ENCODE measurements at places on chromosomes 3 and 15.

- DNase-seq, result no peak
Observed at GRCh38 chr3:14831916-14832450, 13.2 kb downstream of the FGD5 start.

DNA sequence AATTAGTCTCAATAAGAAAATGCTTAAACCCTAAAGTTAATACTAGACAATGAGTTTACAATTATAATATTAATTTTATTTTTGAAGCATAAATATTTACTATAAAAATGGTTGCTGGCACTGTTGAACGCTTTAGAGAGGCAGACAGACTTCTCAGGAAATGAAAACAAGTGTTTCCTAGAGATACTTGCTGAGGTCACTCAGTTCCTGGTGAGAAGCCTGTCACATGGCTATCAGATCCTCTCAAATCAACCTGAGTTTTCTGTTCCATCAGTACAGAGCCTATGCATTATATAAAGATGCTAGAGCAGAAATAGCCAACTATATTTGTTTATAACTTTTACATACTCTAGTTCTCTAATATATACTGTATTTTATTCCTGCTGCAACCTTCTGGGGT is 109.2 kb downstream of the MYO5A start:
- no peak for DNase-seq

DNA sequence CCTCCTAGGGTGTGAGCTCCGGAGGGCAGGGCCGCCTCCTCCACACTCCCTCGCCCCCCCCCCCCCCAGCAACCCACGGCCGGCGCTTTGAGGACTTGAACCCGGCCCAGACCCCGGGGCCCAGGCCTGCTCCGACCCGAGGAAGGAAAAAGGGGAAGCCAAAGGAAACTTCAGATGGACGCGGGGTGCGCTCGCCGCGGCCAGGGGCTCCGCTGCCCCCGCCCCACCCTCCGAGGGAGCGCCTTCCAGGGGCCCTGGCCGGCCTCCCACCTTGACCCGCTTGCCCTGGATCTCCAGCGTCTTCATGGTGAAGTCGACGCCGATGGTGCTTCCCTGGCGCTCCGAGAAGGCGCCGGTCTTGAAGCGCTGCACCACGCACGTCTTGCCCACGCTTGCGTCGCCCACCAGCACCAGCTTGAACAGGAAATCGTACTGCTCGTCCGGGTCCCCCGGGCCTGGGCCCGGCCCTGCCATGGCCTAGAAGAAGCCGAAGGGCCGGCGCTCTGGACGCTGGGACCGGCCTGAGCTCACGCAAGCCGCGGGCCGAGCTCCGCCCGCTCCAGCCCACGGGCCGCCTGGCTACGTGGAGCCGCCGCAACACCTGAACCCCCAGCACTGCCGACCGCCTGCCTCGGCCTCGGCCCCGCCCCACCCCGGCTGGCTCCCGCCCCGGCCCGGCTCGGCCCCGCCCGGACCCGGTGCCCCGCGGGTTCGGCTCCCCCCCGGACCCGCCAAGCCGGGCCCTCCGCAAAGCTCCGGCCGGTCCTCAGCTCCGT is 400 bp downstream of the RAB43 start:
- DNase-seq, result peak; percentile 72

DNA sequence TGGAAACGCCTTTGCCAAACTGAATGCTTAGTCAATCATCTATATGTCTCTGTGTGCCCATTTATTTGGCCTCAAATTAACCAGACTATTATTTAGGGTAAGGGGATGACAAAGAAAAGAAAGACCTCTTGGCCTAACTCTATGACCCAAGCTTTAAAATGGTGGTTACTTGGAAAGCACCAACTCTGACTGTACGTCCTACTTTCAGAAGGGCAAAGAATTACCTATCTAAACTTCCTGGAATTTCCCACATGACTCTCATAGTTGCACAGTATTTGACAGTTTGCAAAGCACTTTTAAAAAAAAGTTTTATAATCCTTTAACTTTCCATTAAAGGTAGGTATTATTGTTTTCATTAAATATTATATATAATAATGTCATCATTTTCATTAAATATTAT is 6.3 kb upstream of the MTHFS start:
- no peak for DNase-seq

GRCh38 chr15:41966414-41966812 is 5.9 kb downstream of the EHD4 start:
- DNase-seq, result no peak

DNA sequence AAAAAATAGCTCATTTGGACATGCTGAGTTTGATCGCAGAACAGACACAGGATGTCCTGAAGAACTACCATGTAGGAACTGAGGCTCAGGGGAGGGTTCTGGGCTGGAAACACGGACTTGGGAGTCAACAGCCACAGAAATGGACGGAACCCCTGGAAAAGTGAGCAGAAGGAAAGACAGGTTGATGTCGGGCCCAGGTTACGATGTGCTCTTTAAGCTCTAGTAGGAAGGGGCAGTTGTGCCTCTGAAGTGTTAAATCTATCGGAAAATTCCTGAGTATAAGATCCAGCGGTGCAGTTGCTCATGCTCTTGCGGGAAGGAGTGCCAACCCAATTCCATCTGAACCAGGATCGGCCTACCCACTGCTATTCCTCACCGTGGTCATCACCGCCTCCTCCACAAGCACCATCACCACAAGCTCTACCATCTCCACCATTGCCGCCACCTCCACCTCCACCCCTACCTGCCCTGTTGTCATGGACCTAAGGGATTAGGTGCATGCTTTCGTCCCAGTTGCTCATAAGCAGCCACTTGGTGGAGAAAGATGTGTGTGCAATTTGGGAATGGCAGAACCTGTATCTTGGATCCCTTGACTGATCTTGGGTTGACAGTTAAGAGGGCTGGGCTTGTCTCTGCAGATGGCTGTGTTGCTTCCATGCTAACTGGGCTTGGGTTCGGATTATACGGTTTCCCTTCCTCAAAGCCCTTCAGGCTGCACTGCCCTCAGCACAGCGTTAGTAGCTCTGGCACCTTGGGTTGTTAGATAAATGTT is 108.5 kb downstream of the ASB7 start:
- DNase-seq, result no peak

- DNase-seq, result no peak
Observed at GRCh38 chr3:72517921-72518424, 330.3 kb downstream of the SHQ1 start.

- DNase-seq, result no peak
Observed at GRCh38 chr3:16437640-16438039, 75.9 kb downstream of the RFTN1 start.

DNA sequence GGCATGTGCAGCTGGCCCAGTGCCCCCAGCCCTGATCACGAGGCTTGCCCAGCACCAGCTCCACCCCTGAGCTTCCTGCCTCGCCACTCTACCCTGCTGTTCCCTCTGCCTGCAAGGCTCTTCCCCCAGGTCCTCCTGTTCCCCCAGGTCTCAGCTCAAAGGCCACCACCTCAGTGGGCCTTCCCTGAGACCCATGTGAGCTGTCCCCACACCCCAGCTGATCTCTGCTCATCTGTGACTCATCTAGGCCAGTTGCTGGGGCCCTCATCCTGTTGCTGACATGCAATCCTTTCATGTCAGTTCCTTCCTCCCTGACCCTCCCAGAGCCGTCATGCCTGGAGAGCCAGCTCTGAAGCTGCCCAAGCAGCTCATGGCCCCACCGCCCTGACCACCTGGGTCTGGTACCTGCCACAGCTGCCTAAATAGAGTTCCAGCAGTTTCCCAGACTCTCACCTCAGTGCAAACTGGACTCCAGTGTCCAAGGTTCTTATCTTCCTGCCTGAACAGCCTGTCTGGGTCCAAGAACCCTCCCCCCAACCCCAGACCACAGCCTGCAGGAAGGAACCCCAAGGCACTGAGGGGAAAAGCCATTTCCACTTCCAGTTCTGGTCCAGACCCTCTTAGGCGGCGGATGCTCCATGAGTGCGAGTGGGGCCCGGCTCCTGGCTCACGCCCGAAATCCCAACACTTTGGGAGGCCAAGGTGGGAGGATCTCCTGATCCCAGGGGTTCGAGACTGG is 116.6 kb upstream of the IQSEC1 start:
- peak; percentile 55 for DNase-seq

DNA sequence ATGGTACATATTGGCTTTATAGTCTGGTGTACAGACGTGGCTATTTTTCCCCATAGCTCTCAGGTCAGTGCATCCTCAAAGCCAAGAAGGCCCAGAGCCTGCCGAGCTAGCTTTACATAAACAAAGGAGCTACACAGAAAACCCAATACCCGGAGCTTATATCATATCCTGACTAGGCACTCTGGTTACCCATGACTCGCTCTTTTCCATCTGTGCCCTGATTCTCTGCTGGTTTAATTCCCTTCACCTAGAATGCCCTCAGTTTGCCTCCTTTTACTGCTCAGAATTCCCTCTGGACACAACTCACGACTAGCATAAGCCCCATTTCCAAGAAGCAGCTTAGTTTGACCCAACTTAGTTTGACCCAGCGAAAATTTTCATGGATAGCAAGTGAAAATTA is 110.8 kb downstream of the TIGIT start:
- peak; percentile 70 for DNase-seq

DNA sequence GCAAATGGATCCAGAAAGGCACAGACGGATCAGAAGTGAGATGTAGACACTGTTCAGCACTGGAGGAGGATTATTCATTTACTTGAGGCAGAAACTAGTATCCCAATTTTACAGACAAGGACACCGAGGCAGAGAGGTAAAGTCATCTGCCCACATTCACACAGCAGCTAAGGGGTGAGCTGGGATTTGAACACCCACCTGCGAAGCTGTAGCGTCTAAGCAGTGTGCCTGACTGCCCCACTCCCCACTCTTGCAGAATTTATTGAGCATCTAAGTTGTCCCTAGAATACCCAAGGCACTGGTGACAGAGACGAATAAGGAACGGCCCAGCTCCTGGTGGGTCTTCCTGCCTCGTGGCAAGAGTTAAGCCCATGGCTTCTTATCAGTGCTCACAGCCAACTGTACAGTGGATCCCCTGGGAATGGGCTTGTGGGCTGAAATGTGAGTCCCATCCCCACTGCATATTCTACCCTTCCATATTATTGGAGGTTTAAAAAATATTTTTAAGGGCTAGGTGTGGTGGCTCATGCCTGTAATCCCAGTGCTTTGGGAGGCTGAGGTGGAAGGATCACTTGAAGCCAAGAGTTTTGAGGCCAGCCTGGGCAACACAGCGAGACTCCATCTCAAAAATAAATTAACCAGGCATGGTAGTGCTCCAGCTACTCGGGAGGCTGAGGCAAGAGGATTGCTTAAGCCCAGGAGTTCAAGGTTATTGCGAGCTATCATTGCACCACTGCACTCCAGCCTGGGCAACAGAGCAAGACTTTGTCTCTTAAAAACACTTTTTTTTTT is 77.6 kb downstream of the IQSEC1 start:
- no peak for DNase-seq

GRCh38 chr3:112965656-112966055 is 9.2 kb downstream of the CD200R1 start:
- no peak for DNase-seq

- no peak for DNase-seq
Observed at GRCh38 chr3:34238407-34238806, 440.0 kb downstream of the PDCD6IP start.

- no peak for DNase-seq
Observed at GRCh38 chr3:155619118-155619915, 125.6 kb downstream of the PLCH1 start.

GRCh38 chr3:190338717-190339116 is 16.5 kb upstream of the CLDN1 start:
- peak; percentile 50 for DNase-seq

- no peak for DNase-seq
Observed at GRCh38 chr3:106347350-106347749, 478.5 kb upstream of the CBLB start.

DNA sequence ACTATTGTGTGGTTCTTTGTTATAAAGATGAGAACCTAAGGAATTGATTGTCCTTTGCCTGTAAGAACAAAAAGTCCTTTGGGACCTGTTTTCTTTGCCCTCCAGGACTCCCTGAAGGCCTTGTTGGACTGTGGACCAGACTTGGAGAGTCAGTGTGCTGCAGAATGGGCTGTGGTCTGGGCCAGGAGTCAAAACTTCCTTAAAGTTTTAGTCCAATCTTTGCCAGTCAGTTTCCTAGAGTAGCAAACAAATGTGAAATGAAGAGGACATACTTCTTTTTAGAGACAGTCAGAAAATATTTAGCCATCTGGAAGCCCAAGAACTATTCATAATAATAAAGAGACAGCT is 45.4 kb downstream of the PDE8A start:
- no peak for DNase-seq

DNA sequence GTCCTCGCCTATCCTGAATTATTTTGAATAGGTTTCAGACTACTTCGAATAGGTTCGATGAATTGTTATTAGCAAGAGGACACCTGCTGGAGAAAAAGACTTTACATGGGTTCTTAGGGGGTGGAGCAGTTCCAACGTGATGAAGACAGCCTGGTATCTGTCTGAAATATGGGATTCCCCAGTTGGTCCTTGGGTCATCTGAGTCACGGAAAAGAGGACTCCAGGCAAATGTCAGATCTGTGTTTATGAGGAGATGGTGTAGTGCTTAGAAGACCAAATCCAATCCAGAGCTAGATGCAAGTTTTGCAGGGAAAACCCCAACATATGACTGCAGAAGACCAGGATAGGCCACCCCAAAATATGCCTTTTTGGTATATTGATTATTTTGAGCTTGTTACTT is 98.9 kb upstream of the IGSF10 start:
- no peak for DNase-seq

DNA sequence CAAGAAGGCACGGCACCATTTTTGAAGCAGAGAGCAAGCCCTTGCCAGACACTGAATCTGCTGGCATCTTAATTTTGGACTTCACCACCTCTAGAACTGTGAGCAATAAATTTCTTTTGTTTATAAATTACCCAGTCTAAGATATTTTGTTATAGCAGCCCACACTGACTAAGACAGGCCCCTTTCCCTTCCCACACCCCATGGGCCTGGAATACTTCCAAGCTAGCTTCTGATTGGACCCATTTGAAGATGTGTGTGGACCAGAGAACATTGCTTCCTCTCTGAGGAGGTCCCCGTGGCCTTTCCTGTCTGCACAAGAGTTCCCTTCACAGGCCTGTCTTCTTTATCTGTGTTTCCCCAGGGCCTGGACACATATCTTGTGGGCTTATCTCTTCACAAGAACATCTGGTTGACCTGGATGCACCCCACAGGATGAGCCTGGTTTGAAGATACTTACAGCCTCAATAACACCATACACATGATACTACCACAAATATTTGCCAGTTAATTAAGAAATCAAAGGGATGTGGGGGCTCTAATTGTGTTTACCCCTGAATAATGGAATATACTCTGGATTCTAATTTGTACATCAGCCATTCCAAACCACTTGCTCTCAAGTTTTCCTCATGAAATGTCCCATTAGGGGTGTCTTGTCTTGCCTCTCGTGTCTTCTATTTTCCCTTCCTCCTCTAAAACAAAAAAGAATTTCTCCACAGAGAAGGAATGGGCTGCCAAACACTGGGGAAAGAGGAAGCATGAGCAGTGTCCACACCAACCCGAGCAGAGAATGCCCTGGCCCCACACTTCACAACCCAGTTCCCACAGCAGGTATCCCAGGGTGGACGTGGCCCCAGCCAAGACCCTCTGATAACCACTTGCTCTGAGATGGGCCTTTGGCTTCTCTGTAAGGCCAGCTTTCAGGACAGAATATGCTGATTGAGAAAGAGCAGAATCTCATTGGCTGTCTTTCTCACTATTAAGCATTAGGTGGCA is 42.5 kb downstream of the GLB1 start:
- DNase-seq, result no peak

- peak; percentile 61 for DNase-seq
Observed at GRCh38 chr15:73752806-73753193, 351 bp downstream of the INSYN1 start.

- no peak for DNase-seq
Observed at GRCh38 chr3:177538750-177539730, 341.8 kb upstream of the TBL1XR1 start.

Measured in GM23248 (cell line).